ENCODE measurements at places on chromosomes 11 and 22. TPM values are rescaled to one million over a fixed set of nuclear protein-coding genes. Genes with fewer than 3 reads are reported as not detected.

The ARHGAP32 gene
- 4.4 TPM for polyA plus RNA-seq

The POU2AF2 gene
- polyA plus RNA-seq, result not detected

The GSC2 gene
- polyA plus RNA-seq, result not detected

The LSP1 gene
- polyA plus RNA-seq, result 184 TPM

The APOA4 gene
- polyA plus RNA-seq, result not detected

DNA sequence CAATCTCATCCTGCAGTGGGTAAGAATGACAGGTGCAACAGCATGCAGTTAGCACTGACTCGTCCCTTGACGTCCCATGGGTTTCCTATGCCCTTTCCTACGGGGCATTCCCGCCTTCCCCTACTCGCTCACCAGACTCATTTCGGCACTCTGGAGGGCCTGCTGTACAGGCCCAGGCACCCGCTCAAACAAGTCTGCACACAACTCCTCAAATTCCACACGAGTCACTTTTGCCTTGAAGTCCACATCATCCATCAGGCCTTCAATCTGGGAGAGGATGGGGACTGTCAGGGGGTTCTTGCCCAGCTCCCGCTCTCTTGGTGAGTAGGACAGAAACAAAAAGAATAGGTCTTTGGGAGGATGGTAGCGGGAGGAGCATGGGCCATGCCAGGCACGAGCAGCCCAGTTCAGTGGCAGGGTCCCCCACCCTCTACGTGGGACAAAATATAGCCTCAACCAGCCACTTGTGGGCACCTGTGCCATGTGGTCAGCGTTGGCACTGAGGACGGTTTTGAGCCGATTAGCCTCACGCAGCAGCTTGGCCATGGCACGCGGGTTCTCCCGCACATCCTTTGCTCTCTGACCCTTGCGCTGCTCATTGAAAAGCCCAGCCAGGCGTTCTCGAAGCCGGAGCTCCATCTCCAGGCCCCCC lies 4.7 kb downstream of the HYOU1 start:
- no peak overlapping the region for H3K4me3 ChIP-seq
- DNase-seq, result no peak
- no peaks in the 10 kb centered on the region for H3K27me3 ChIP-seq
- peaks cover 19% of the 10 kb centered on the region for H3K4me1 ChIP-seq
- peaks cover 67% of the 10 kb centered on the region for H3K36me3 ChIP-seq
- no peak overlapping the region for H3K27ac ChIP-seq

DNA sequence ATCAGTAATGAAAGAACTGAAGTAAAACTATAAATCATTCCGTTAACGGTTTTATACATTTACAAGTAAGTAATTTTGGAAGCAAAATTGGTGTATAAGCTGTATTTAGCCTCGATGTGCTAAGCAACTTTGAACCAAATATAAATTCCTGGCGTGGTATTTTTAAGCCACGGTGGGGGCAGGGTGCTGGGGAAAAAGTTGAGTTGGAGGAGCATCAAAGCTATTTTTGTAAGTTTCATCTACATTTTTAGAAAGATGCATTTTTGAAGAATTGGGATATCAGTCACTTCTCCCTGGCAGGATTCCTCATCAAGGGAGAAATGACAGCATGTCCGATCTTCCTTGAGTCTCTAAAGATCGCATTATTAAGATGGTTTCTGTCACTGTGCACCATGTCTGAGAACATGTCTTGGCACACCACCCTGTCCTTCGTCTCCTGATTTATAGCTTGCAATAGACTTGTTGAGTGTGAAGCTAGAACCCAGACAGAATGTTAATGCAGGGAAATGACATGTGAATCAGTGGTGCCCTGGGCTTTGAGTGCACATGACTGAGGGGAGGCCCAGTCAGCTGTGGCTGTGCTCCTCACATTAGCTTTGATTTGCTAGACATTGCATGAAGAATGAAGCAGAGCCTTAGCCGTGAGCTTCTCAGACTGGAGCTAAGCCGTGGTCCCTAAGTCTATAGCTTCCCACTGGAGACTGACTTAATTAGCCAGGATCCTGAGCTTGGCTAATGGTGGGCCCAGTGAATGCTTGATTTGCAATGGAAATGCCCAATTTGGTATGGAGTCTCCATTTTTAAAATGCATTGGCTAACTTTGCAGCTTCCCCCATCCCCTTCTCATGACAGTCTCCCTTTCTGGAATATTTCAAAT lies 127.0 kb downstream of the COMMD9 start:
- no peak overlapping the region for H3K27ac ChIP-seq
- H3K27me3 ChIP-seq, result peaks cover 2% of the 10 kb centered on the region
- H3K36me3 ChIP-seq, result no peaks in the 10 kb centered on the region
- no peak overlapping the region for H3K4me3 ChIP-seq
- H3K4me1 ChIP-seq, result no peaks in the 10 kb centered on the region
- DNase-seq, result no peak

DNA sequence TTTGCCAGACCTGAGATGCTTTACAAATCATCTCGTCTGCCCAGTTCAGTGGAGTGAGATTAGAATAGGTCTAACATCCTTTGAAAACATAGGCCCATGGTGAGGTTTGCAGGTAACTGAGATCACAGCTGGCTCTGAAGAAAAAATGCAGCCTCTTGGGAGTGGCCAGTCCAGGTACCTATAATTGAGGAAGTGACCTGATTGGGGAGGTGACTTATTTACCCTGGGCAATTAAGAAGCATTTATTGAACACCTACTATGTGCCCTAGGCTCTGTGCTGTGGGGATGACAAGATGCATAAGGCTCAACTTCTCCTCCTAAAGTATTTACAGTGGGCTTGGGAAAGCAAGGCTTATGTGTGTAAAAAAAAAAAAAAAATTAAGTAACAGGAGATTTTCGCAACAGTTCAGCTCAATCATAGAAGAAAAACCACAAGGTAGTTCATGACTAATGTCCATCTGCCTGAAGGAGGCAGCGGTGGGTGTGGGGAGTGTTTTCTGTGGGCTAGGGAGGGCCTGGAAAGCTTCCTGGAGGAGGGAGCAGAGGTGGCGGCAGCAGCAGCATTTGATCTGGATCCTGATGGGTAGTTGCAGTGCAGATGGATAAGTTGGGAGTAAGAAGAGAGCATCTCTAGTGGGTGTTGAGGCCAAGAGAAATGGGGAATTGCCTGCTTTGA lies 16.1 kb downstream of the MICAL2 start:
- H3K27me3 ChIP-seq, result no peaks in the 10 kb centered on the region
- H3K4me3 ChIP-seq, result no peak overlapping the region
- no peak overlapping the region for H3K27ac ChIP-seq
- DNase-seq, result no peak
- no peaks in the 10 kb centered on the region for H3K4me1 ChIP-seq

DNA sequence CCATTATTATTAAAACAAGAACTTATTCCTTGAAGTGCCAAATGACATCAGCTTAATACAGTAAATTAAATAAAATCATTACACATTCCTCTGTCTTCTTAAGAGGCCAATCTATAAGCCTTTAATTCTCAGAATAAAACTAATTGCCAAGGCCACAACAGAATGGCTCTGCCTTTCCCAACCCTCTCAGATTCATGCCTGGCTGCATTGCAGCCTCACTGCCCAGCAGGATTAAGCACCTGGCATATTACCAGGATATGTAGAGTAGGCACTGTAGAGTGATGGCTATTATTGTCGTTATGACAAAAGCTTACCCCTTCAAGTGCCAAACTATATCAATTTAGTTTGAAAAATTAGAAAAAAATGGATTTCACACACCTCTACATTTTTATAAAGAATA lies 9.4 kb upstream of the CALCA start:
- H3K4me1 ChIP-seq, result no peaks in the 10 kb centered on the region
- no peak overlapping the region for H3K27ac ChIP-seq
- peaks cover 9% of the 10 kb centered on the region for H3K27me3 ChIP-seq
- no peak overlapping the region for H3K4me3 ChIP-seq

DNA sequence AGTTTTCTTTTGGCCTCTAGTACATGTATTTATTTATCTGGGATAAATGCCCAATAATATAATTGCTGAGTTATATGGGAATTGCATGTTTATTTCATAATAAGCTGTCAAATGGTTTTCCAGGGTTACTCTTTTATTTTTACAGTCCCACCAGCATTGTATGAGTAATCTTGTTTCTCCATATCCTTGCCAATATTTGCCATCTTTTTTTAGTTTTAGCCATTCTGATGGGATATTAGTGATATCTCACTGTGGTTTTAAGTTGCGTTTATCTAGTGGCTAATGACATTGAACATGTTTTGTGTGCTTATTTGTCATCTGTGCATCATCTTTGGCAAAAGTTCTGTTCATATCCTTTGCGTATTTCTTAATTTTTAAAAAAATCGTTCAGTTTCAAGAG lies 372.8 kb upstream of the CCDC179 start:
- no peaks in the 10 kb centered on the region for H3K4me1 ChIP-seq
- H3K36me3 ChIP-seq, result no peaks in the 10 kb centered on the region
- H3K4me3 ChIP-seq, result no peak overlapping the region
- DNase-seq, result no peak
- no peaks in the 10 kb centered on the region for H3K27me3 ChIP-seq

- no peak overlapping the region for H3K4me3 ChIP-seq
- no peak for DNase-seq
- H3K27ac ChIP-seq, result no peak overlapping the region
- no peaks in the 10 kb centered on the region for H3K27me3 ChIP-seq
These were observed 5.7 kb downstream of the OAF start for GRCh38 chr11:120216426-120217102.

DNA sequence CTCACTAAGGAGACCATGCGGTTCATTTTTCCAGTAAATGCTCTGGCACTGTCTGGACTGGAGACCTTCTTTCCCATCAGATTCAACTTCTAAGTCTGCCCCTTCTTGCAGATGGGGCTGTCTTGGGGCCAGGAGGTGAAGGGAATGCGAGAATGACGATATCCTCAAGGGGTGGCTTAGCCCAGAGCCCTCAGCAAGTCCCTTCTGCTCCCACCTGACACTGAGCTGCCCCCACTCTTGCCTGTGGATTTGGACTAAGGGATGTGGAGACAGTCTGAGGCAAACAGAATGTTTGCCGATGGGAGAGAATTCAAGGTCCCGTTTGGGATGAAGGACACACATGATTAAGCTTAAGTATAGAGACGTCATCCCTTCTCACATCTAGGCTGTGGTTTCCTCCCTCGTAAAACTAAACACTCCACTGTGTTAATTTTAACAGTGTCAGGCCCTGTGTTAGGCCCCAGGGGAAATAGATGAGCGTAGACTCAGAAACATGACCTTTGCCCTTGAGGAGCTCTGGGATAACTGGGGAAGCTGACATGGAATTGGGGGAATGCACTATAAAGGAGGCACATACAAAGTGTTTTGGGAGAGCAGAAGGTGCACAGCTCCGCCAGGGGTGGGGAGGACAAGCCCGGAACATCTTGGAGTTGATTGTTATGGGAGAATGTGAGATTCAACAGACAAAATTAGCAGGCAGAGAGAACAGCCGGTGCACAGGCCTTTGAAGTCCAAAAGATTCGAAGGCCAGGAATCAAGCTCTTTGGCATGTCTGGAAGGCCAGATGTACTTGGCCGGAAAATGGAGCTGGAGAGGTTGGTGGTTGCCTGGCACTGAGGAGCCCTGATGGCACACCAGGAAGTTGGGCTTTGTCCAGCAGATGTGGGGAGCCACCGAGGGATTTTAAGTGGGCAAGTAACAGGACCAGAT lies 71.6 kb downstream of the ST3GAL4 start:
- H3K27me3 ChIP-seq, result no peaks in the 10 kb centered on the region
- H3K4me1 ChIP-seq, result no peaks in the 10 kb centered on the region
- no peaks in the 10 kb centered on the region for H3K36me3 ChIP-seq
- no peak overlapping the region for H3K27ac ChIP-seq

DNA sequence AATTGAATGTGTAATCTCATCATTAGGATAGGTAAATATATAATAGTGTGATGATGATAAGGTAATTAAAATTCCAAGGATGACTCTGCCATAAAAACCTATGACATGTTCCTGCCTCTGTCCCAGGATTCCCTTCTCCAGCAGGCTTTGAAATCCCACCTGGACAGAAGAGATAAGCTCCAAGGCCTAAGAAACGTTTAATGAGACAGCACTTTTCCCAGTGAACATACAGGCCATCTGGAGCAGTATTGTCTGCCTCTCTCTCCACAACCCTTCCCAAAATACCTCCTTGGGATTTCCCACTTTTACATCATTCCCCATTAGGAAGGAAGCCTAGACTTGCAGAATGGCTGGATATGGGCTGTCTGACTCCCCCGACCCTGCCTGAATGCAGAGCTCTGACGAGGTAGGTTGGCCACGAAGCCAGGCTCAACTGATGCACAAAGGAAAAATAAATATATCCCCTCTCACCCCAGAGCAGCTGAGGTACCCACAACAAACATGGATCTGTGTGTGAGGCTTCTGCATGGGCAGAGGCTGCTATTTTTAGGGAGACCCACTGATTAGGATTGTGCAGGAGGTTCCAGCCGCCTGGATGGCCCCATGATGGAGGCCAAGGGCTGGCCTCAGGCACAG lies 71.0 kb downstream of the TMPRSS5 start:
- no peak for DNase-seq
- H3K4me3 ChIP-seq, result no peak overlapping the region
- H3K4me1 ChIP-seq, result no peaks in the 10 kb centered on the region
- no peaks in the 10 kb centered on the region for H3K27me3 ChIP-seq
- H3K27ac ChIP-seq, result no peak overlapping the region

DNA sequence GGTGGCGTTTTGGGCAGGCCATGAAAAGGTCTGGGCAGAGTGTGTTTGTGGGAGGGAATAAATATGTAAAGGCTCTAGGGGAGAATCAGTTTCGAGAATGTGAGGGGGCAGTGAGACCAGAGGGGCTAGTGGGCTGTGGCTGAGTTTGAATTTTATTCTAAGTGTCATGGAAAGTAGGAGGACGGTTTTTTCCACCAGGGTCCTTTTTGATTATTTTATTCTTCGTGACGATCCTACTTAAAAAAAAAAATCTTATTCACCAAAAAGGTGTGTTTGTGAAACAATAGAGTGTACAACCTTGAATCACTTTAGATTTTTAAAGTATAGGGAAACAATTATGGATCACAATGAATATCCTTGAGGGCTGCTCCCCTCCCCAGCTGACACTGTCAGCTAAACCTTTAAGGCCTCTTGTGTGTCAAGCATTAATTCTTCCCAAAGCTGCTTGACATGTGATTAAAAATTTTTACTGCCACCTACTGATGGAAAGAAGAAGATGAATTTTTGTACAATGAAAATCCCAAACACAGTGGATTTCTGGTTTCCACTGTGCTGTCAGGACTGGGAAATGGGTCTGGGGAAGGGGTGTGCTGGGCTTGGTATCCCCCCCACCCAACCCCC lies 107.5 kb upstream of the OR4B1 start:
- no peak for DNase-seq
- no peaks in the 10 kb centered on the region for H3K27me3 ChIP-seq
- H3K36me3 ChIP-seq, result no peaks in the 10 kb centered on the region
- peaks cover 78% of the 10 kb centered on the region for H3K4me1 ChIP-seq
- peak overlapping the region; percentile 49 for H3K4me3 ChIP-seq

GRCh38 chr22:23223569-23224317 lies 43.4 kb downstream of the BCR start:
- H3K4me3 ChIP-seq, result no peak overlapping the region
- H3K27me3 ChIP-seq, result no peaks in the 10 kb centered on the region
- H3K36me3 ChIP-seq, result no peaks in the 10 kb centered on the region
- no peak overlapping the region for H3K27ac ChIP-seq
